ENCODE measurements at places on chromosomes 12 and 14.

DNA sequence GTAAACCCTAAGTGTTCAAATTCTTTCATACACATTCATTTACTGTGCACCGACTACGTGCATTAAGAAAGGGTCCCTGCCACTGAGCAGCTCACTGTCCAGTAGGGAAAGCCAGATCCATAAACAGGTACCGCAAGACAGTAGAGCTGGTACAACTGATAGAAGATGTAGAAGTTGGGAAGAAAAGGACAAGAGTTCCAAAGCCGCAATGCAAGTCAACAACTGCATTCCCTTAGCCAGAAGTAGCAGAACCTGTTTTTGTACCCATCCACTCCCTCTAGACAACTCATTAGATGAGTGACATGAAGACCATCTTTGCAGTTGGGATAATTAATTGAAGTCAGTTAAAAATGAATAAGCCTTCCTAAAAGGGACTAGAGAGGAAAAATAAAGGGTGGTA lies 1.3 kb downstream of the SENP1 start:
- no peak for DNase-seq

GRCh38 chr12:128796439-128797118 lies 27.2 kb downstream of the SLC15A4 start:
- no peak for DNase-seq

DNA sequence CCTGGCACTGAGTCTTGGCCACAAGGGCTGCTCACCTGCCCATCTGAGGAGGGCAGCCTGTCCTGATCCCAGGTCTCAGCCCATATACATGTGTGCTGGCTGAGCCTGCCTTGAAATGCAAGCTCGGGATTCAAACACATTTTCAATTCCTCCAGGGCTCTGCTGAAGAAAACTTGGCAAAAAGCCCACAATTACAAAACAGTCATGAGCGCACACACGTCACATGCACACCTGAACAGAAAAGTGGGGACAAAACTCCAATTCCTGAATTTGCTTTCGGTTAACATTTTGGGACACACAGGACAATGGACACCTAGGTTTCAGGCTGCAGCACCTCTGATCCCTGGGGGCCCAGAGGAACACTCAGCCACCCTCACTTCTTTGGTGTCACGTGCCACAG lies 113.9 kb downstream of the RBM19 start:
- DNase-seq, result no peak

DNA sequence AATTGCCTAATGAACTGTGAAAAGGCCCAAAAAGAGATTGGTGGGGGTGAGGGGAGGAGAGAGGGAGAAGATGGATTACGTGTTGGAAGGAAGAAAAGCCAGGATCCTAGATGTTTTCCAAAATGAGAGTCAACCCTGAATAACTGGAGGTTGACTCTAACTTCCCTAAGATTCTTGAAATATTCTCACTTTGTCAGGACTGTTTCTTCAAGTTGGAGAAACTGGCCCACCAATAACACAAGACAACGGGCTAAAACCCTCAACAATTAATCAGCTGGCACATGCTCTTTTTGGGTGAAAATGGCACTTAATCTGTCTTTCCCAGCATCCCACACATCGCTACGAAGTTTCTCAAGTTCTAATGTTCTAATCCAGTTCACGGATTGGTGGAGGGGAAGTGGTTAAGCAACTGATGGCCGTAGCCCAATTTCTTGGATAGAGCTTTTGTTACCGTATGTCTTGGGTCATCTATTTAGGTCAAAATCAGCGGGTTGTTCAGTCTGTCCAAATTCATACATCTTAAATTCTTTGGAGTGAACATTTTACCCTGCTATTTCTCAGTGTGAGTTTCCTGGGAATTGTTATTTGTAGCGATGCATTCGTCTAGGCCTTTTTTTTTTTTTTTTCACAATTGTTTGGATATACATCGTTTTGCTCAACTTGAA lies 49.0 kb downstream of the GPHB5 start:
- no peak for DNase-seq

DNA sequence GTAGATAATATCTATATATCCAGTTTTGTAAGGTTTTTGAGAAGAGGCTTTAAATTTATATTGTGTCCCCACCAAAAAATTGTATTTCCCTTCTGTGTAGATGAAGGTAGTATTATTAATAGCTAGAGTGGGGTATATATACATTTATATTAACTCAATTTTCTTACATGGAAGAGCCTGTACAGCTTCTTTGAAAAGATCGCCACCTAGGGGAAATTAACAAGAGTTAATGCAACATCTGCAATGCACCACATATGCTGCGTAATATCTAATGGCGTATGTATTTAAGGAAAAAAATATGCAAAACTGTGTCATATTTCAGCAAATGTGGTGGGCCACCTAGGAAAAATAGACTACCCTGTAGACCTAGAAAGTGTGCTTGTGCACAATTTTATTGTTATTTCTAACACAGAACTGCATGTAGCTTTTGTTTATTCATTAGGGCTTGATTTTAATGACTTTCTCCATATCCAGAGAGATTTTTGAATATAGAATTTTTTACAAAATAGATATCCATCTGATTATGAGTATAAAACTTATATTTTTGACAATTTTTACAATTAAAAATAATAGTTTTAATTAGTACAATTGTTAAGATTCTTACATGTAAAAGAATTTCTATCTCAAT lies 14.0 kb downstream of the CCER1 start:
- DNase-seq, result no peak

DNA sequence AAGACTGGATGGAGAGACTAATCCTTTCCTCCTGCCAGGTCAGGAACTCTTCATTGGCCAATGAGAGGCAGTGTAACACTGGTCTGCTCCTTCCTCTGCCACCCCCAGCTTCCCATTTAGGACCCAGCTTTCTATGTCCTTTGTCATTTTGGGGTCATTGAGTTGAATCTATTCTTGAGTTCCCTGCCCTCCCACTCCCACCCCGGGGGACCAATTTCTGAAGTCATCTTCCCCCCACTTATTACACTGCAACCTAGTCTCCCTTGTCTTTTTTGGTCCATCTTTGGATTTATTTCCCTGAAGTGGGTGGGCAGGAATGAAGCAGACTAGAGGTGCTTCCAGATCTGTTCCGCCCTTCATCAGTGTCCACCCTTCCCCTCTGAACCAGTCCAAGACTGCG lies 7.6 kb upstream of the ITGA5 start:
- DNase-seq, result no peak

DNA sequence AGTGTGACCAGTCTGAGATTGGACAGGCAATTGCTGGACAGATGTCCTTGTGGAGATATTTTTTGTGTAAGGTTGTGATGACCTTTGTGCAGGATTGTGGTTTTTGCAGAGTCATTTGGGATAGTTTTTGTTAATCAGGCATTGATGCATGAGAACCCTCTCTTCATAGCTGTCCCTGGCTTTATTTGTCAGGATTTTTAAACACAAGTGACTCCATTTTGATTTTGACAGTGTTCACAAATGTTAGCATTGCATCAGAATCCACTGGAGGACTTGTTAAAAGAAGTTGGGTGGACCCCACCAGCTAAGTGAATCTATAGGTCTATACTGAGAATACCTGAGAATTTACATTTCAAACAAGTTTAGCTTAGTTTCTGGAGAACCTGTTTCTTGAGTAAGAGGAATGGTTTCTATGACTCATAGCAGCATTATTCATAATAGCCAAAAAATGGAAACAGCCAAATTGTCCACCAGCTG lies 11.8 kb downstream of the FNTB start:
- no peak for DNase-seq

DNA sequence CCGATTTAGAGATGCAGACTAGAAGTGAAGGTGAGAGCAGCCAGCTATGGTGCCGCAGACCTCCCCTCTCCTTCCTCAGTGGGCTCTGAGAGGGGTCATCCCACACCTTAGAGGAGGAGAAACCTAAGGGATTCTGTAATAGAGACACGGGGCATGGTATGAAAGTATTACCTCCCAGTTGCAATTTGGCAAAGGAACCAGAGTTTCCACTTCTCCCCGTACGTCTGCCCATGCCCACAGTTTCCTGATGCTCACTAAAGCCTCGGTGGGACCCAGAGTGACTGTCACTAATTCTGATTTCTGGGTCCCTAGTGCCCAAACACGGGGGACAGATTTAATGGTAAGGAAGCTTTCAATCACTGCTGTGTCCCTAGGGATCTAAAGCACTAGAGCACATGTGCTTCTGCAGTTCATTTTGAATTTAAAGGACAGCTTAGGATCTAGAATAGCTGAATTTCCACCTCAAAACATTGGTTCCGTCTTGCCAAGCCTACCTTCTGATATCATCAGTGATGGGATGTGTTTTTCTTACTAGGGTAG lies 44.1 kb downstream of the DAD1 start:
- no peak for DNase-seq

- no peak for DNase-seq
Observed at GRCh38 chr14:24439830-24440605, 2.6 kb downstream of the SDR39U1 start.

DNA sequence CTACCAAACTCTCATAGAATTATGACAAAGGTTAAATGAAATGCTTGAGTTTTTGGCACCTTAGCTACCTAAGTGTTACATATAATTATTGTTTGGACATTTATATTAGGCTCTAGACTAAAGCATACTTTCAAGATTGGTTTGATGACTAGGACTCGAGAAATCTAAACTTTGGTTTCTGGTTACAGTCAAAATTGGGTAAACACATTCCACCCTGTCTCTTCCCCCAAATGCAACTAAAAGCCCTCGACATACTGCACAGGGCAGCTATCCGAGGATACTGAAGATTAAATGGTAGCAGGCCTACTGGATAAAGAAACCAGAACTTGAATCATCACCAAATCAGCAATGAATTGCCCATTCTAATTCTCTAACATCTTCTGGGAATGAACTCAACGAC lies 369.1 kb downstream of the PRKD1 start:
- DNase-seq, result no peak

DNA sequence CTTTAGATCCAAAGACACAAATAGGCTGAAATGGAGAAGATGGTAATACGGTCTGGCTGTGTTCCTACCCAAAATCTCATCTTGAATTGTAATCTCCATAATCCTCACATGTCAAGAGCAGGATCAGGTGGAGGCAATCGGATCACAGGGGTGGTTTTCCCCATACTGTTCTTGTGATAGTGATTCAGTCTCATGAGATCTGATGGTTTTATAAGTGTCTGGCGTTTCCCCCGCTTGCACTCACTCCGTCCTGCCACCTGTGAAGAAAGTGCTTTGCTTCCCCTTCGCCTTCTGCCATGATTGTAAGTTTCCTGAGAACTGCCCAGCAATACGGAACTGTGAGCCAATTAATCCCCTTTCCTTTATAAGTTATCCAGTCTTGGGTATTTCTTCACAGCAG lies 1795.5 kb upstream of the FLRT2 start:
- DNase-seq, result no peak

- no peak for DNase-seq
Observed at GRCh38 chr14:37600880-37601741, 5.7 kb downstream of the TTC6 start.

- DNase-seq, result no peak
Observed at GRCh38 chr12:57744194-57744776, 554 bp upstream of the TSPAN31 start.

GRCh38 chr12:12943586-12944260 lies 8.2 kb downstream of the GPRC5D start:
- no peak for DNase-seq

GRCh38 chr12:27564612-27565213 lies 40.7 kb downstream of the PPFIBP1 start:
- no peak for DNase-seq

GRCh38 chr14:105322791-105323556 lies 8.4 kb downstream of the PACS2 start:
- no peak for DNase-seq

DNA sequence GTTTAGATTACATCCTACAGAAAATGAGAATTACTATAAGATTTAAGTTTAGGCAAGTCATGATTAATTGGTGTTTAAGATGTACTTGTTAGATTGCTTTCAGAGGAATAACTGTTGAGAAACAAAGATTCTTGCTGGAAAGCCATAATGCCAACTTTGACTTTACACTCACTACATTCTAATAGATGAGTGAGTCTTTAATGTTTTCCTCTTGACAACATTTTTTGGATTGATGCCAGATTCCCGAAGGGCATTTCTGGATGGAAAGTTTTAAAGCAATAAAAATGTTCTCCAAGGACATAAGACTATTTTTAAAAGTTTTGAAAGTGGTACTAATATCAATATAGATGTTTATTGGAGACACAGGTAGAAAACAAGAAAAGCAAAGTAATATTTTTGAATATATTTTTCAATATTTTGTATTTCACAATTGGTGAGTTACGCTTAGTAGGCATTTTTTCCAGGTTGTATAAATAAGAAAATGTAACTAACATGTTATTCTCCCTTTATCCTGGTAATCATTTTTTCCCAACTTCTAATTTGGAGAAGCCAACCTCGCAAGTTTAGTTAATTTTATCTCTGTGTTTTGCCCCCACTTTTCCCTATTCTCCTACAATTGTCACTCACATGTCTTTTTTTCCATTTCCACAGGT lies 307.3 kb downstream of the CEP128 start:
- DNase-seq, result no peak

GRCh38 chr14:84017495-84017894 lies 1512.4 kb upstream of the FLRT2 start:
- DNase-seq, result no peak

- DNase-seq, result no peak
Observed at GRCh38 chr12:44550377-44550776, 325.7 kb downstream of the NELL2 start.

GRCh38 chr12:84910549-84911241 lies 1.9 kb downstream of the SLC6A15 start:
- no peak for DNase-seq

GRCh38 chr14:32367516-32367915 lies 38.4 kb downstream of the AKAP6 start:
- DNase-seq, result no peak

GRCh38 chr14:55107766-55108554 lies 21.1 kb upstream of the LGALS3 start:
- DNase-seq, result peak; percentile 43

GRCh38 chr14:102983496-102983895 lies 61.0 kb downstream of the AMN start:
- no peak for DNase-seq

DNA sequence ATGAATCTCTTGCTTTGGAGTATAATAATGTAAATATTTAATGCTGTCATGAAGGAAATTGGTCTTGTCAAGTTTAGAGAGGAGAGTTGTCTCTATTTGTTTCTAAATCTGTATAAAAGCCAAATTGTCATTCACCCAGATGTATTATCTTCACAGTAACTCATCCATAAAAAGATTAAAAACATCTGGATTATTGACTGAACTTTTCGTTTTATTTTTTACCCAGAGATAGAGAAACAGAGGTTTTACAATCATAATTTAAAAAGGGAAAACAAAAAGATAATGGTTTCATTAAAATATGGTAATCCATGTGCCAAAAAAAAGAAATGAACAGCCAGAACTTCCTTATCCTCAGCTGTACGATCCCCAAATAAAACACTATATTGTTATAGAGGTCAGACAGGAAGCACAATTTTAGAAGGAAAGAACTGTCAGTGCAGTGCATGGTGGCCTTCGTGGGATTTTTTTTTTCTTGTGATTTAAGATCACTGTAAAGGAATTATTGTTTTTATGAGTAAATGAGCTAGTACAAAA lies 125.9 kb downstream of the ACSS3 start:
- DNase-seq, result no peak

Data from GM12891 (cell line).